ENCODE measurements at places on chromosomes 2 and 18.

DNA sequence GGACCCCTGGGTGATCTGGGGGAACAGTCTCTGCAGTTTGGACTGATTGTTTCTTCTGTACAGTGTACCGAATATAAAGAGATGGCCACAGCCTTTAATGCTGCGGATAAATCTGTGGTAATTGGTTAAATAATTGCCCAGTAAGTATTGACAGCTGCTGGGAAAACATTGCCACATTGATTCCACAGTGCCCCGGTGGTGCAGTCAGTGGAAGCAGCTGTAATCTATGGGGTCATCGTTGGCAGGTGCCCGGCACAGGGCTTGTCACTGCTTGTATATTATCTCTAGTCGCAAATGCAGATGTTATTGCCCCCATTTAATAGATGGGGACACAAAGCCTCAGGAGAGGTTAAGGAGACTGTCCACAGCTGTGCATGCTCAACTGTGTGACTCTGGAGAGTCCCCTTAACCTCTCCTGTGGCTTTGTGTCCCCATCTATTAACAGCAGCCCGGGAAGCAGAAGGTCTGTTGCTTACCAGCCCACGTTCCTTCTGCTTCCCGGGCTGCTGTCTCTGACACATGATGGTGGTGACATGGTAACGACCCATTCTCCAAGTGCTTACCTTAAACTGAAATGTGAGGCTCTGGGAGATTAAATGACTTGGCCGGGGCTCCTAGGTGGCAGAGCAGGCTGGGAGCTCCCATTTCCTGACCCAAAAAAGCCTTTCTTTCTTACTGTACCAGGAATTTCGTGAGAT is 76.9 kb downstream of the NCK2 start:
- DNase-seq, result no peak

DNA sequence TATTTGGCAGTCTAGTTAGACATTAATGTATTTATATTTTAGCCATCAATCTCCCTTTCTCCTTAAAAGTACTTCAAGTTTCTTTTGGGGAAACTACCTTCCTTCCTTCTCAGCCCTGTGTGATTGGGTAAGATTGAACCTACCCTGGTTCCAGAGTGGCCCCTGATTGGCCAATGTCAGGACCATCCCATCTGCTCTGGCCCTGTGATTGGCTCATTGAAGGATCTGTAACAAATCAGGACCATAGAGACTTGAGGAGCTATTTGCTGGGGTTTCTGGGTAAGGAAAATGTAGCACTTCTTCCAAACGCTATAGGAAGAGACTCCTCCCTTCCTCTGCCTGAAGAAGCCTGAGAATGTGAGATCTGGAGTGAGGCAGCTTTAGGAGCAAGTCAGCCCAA is 59.3 kb downstream of the AQP4 start:
- DNase-seq, result no peak

DNA sequence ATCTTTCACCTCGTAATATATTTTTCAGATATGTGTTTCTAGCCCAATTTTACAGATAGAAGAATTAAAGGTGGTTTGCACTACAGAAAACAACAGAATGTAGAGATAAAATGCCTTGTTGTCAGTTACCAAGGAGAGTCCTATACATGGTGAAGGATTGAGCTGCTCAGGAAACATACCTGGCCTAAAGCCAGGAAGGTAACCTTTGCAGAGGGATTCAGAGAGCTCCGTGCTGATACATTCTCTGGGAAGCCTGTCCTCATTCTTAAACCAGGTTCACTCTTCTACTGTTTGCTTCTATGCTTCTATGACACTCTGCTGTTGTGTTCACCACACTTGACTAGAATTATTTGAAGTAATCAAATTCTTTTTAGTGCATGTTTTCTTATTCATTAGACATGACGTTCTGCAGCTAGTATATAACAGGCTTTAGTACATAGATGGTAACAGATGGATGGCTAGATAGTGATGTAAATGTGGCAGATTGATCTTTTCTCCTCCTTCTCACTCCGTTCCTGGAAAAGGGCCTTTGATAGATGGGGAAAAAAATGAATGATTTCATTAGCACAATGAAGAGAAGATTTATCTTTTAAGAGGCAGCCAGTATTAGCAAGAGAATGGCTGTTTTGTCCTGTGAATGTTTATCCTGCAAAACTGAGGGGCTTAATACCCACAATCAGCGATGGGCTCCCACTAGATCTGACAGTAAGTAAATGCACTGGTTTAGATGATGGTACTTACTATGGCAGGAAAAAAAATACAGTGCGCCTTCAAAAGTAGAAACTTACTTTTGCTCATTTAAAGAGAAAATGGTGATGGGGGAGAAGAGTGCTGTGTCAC is 589.6 kb upstream of the FAM98A start:
- no peak for DNase-seq

GRCh38 chr2:219911541-219911940 is 284.1 kb downstream of the SLC4A3 start:
- no peak for DNase-seq

GRCh38 chr18:40094441-40094840 is 1860.6 kb upstream of the PIK3C3 start:
- DNase-seq, result no peak

DNA sequence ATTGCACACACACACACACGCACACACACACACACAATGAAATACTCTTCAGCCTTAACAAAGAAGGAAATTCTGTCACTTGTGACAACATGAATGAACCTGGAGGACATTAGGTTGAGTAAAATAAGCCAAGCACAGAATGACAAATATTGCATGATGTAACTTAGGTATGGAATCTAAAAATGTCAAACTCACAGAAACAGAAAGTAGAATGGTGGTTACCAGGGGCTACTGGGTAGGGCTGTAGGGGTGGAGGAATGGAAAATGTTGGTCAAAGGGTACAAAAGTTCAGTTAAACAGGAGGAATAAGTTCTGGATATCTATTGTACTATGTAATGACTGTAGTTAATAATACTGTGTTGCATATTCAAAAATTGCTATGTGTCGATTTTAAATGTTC is 29.5 kb downstream of the SCN2A start:
- DNase-seq, result no peak

- DNase-seq, result no peak
Observed at GRCh38 chr2:118240276-118240675, 152.0 kb downstream of the INSIG2 start.

DNA sequence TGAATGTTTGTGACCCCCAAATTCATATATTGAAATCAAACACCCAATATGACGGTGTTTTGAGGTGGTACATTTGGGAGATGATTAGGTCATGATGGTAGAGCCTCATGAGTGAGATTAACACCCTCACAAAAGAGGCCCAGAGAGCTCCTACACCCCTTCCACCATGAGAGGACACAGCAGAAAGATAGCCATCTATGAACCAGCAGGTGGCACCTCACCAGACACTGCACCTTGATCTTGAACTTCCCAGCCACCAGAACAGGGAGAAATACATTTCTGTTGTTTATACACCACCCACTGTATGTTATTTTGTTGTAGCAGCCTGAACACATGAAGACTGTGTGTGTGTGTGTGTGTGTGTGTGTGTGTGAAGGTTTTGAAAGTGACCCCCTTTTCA is 58.1 kb downstream of the ST3GAL5 start:
- DNase-seq, result peak; percentile 44

DNA sequence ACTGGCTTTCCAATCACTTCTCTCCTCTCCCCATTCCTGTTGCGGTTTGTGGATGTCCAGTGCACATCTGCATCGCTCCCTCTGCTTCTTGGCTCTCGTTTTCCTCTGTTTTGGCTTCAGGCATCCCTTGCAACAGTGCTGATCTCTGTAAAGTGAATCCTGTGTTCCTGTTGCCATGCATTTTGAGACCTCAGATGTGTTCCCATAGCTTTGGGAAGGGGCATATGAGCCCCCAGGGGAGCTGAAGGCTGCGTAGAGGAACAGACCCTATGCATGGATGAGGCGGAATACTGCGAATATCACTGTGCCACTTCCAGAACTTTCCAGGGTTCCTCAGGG is 168.4 kb upstream of the HAAO start:
- no peak for DNase-seq
